ENCODE measurements at places on chromosomes 2 and 18. TPM values are rescaled to one million over a fixed set of nuclear protein-coding genes. Genes with fewer than 3 reads are reported as not detected.

- DNase-seq = no peak
Observed at GRCh38 chr2:149021761-149022160, 16.7 kb upstream of the LYPD6B start.

- no peak for DNase-seq
Observed at GRCh38 chr18:76134628-76135027, 360.4 kb downstream of the ZNF516 start.

- DNase-seq = no peak
Observed at GRCh38 chr18:49096021-49096420, 145.3 kb upstream of the SMAD7 start.

GRCh38 chr2:225937625-225938187 is 538.2 kb downstream of the NYAP2 start:
- no peak for DNase-seq

DNA sequence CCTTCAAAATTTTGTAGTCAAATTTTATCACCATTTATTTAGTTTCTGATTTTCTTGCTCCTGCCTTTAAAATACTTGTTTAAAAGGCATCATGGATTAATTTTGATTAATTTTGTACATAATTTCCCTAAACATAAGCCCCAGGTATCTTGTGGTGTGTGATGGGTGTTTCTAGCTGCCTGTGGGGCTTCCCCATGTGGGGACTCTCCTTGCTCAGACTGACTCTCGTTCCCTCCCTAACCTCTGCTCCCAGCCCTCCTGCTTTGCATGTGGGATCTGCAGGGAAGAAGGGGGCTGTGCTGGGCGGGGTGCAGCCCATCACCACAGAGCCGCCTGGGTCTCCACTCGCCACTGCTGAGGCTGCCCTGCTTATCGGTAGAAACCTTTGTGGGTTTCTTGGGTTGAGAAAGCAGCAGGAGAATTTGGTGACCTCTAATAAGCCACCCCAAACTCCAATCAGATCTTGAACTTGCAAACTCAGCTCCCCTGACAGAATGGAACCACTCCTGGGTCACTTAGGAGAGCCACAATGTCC is 72.5 kb downstream of the MRPS9 start:
- no peak for DNase-seq

- no peak for DNase-seq
Observed at GRCh38 chr2:218896501-218897393, 16.1 kb downstream of the WNT10A start.

GRCh38 chr2:101476605-101477208 is 1.8 kb upstream of the RFX8 start:
- DNase-seq = no peak

GRCh38 chr18:61605376-61606067 is 272.3 kb downstream of the CDH20 start:
- no peak for DNase-seq

DNA sequence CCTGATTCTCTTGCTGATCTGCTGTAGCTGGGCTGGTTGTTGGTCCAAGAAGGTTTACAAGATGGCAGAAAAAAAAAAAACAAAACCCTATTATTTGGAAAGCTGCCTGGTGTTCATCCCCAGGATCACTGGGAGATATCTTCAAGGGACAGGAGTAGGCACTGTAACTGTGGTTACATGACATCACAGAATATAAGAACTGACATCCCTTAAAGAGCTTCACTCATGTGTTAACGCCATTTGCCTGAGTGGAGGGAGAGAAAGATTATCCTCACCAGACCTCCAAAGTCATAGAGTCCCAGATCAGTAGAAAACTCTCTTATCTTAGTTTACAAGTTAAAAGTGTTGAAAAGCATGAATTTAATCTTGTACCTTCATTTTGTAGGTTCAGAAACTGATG is 95.3 kb upstream of the BZW1 start:
- no peak for DNase-seq

- no peak for DNase-seq
Observed at GRCh38 chr2:217158928-217159327, 299.1 kb upstream of the TNP1 start.

DNA sequence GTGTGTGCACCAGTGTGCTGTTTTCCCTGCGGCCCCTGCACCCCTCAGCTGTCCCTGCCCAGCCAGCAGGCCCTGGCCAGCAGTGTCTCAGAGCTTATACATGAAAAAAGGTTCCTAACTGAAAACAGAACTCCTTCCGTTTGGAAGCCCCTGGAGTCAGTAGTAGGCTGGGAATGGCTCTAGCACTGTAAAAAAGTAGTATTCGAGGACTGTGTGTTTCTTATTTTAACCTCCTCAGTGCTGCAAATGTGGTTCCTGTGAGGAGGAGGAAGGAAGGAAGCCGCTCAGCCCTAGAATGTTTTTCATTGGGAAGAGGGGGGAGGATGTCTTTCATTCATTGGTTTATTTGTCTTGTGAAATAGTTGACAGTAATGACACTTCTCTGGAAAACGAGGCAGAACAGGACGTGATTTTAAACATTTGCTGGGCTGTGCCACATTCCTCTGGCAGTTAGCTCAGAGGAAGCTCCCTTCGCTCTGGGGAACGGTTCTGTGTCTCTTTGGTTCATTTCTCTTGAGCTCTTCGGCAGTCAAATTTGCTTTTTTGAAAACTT is 103.5 kb downstream of the SPTBN1 start:
- DNase-seq = no peak

- no peak for DNase-seq
Observed at GRCh38 chr2:20818820-20819219, 4.1 kb downstream of the LDAH start.

- DNase-seq = no peak
Observed at GRCh38 chr2:107197594-107198294, 311.8 kb upstream of the ST6GAL2 start.

DNA sequence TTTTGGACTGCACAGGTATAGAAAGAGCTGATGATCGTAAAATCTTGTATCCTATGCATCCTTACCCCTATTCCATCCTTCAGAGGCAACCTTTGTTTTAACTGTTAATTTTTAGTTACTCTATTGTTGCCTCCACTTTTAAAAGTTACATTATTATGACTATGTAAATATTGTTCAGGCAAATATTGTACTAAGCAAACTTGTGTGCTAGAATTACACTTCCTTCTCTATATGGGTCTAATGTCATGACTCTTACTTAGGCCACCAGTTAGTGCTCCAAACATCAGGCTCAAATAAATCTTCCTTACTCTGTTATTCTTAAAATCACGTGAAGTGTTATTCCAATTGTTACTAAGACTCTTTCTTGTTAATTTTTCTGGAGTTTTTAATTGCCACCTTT is 47.4 kb upstream of the EMILIN2 start:
- no peak for DNase-seq

GRCh38 chr2:32910883-32911598 is 35.7 kb upstream of the LTBP1 start:
- DNase-seq = no peak

- DNase-seq = no peak
Observed at GRCh38 chr2:202307690-202308089, 42.1 kb downstream of the NOP58 start.

DNA sequence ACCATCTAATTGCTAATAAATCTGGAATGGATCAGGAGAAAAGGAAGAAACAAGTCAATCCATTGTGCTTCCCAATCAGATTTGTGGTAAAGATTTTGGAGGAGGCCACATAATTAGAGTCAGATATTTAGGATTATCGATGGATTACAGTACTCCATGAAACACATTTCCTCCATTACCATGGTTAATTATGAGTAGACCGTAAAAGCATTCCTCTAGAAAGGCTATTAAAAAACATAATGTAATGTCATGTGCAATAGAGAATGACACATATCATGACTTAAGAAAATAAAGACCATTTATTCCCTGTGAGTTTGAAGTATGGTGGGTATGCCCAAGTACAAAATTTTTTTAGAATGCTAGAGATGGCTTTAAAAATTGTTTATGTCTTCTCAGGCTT is 96.1 kb downstream of the ITGA4 start:
- DNase-seq = no peak

- DNase-seq = no peak
Observed at GRCh38 chr18:78309924-78310323, 669.7 kb upstream of the SALL3 start.

GRCh38 chr2:195709901-195710806 is 53.1 kb downstream of the SLC39A10 start:
- DNase-seq = no peak

DNA sequence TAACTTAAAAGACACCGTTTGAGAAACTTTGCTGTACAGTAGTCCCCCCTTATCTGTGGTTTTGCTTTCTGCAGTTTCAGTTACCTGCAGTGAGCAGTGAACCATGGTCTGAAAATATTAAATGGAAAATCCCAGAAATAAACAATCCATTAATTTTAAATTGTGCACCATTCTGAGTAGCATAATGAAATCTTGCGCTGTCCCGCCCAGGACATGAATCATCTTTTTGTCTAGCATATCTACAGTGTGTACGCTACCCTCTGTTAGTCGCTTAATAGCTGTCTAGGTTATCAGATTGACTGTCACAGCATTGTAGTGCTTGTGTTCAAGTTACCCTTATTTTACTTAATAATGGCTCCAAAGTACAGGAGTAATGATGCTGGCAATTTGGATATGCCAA is 6.1 kb downstream of the ARPC2 start:
- DNase-seq = no peak

- no peak for DNase-seq
Observed at GRCh38 chr18:29465526-29465925, 1288.6 kb upstream of the CDH2 start.

DNA sequence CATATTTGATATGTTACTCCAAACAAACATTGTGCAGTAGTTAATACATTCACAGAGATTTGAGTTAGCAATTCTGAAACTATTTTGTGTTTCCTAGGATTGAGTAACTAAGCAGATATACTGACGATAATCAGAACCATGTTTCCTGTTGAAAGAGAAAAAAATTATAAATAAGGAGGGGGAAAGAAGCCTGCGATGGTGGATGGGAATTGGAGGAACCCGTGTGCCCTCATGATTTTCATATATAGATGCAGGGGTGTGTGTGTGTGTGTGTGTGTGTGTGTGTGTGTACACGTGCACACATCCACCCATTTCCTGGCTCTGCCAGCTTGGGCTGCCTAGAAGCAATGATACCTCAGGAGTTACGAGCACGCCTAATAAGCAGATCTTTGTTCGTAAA is 56.9 kb downstream of the LPIN2 start:
- no peak for DNase-seq

DNA sequence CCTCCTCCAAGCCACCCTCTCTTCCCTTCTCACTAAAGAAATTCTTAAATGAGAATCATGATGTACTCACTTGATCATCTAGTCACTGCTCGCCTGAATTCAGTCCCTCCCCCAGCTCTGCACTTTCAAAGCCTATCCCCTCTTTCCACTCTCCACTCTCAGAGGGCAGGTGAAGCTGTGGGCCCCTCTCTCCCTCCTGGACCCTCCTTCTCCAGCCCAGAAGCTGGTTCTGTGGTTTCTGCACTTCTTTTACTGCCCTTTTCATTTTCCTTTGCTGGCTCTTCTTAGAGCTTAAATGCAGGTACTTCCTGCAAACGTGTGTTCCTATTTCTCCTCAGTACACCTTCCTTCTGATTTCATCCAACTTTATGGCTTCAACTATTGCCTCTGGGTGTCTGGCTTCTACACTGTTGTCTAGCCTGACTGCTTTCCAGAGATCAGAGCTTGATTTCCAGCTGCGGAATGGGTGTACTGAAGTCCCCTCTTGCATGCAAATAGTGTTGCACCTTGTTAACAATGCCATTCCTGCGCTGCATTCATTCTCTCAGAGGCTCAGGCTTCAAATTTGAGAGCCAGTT is 15.3 kb upstream of the TXNDC2 start:
- DNase-seq = no peak

The TDRD15 gene
- not detected for total RNA-seq

The IGFBP2 gene
- total RNA-seq = 785 TPM

The DCDC2C gene
- total RNA-seq = not detected

The FAP gene
- total RNA-seq = 10.4 TPM

The ACTG2 gene
- 3.9 TPM for total RNA-seq

The TMEM214 gene
- total RNA-seq = 40.3 TPM

The CNDP1 gene
- not detected for total RNA-seq

The ZNF513 gene
- 10.6 TPM for total RNA-seq

The NOTO gene
- not detected for total RNA-seq

The HNMT gene
- total RNA-seq = 11.8 TPM

The CABYR gene
- 0.59 TPM for total RNA-seq

The GPBAR1 gene
- total RNA-seq = 1.2 TPM

The NOSTRIN gene
- 8.9 TPM for total RNA-seq

Measured in cardiac septum (tissue), 1 donor.